ENCODE measurements at places on chromosomes 6 and 20. TPM values are rescaled to one million over a fixed set of nuclear protein-coding genes. Genes with fewer than 3 reads are reported as not detected.

- peaks cover 6% of the 10 kb centered on the region for H3K4me1 ChIP-seq
- peaks cover 15% of the 10 kb centered on the region for H3K27me3 ChIP-seq
- H3K4me3 ChIP-seq = no peak overlapping the region
- no peak for DNase-seq
- H3K27ac ChIP-seq = no peak overlapping the region
Observed at GRCh38 chr20:24459733-24460132, 9.7 kb upstream of the SYNDIG1 start.

Gene MAP3K5
- 15.0 TPM for total RNA-seq

- H3K36me3 ChIP-seq = no peaks in the 10 kb centered on the region
- no peak overlapping the region for H3K27ac ChIP-seq
- H3K27me3 ChIP-seq = no peaks in the 10 kb centered on the region
- H3K4me3 ChIP-seq = no peak overlapping the region
Observed at GRCh38 chr6:40125680-40126394, 191.6 kb upstream of the MOCS1 start.

Gene HSPA1A
- total RNA-seq = 75.7 TPM

Gene CRIP3
- total RNA-seq = not detected

- no peaks in the 10 kb centered on the region for H3K27me3 ChIP-seq
- H3K4me1 ChIP-seq = peaks cover 26% of the 10 kb centered on the region
- H3K27ac ChIP-seq = no peak overlapping the region
- H3K36me3 ChIP-seq = peaks cover 65% of the 10 kb centered on the region
- no peak for DNase-seq
Observed at GRCh38 chr6:111573131-111573883, 32.4 kb downstream of the TRAF3IP2 start.

Measured in activated CD8-positive, alpha-beta T cell treated with anti-CD3 and anti-CD28 coated beads, Interleukin-2, amount 10 ng/mL, durations not matched to agents 7 days and 5 days (primary cell).